ENCODE measurements at places on chromosomes 12 and 14. TPM values are rescaled to one million over a fixed set of nuclear protein-coding genes. Genes with fewer than 3 reads are reported as not detected.
A peak's percentile ranks its signal among the peaks of the same experiment; 100 is the strongest.

CLSTN3 gene
- 36.8 TPM for total RNA-seq

BDKRB1 gene
- total RNA-seq, result not detected

CPNE6 gene
- total RNA-seq, result not detected

SLC5A8 gene
- total RNA-seq, result 1.3 TPM

KRT79 gene
- 3.9 TPM for total RNA-seq

FAM90A1 gene
- total RNA-seq, result 0.47 TPM

FAM186B gene
- total RNA-seq, result 0.65 TPM

PLCZ1 gene
- not detected for total RNA-seq

LRRK2 gene
- total RNA-seq, result 426 TPM

PYGL gene
- total RNA-seq, result 65.6 TPM

BICDL1 gene
- total RNA-seq, result 9.0 TPM

KLRK1 gene
- 7.5 TPM for total RNA-seq

PTHLH gene
- total RNA-seq, result 0.21 TPM

DNA sequence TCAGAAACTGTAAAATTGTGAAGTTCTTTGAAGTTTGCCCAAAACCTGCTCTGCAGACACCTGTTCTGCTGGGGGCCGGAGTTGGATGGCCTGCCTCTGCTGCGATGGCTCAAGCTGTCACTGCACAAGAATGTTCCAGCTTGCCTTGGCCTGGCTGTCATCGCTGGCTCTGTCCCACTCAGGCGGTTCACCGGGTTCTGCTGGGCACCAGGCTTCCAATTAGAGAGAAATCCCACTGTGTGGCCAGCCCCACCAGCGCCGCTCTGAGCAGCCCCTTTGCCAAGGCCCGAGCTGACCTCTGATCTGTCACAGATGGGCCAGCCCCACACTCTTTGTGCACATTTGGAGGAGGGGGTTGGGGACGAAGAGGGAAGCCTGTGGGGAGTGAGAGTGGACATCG is 71.7 kb upstream of the GPATCH2L start:
- no peak for DNase-seq

DNA sequence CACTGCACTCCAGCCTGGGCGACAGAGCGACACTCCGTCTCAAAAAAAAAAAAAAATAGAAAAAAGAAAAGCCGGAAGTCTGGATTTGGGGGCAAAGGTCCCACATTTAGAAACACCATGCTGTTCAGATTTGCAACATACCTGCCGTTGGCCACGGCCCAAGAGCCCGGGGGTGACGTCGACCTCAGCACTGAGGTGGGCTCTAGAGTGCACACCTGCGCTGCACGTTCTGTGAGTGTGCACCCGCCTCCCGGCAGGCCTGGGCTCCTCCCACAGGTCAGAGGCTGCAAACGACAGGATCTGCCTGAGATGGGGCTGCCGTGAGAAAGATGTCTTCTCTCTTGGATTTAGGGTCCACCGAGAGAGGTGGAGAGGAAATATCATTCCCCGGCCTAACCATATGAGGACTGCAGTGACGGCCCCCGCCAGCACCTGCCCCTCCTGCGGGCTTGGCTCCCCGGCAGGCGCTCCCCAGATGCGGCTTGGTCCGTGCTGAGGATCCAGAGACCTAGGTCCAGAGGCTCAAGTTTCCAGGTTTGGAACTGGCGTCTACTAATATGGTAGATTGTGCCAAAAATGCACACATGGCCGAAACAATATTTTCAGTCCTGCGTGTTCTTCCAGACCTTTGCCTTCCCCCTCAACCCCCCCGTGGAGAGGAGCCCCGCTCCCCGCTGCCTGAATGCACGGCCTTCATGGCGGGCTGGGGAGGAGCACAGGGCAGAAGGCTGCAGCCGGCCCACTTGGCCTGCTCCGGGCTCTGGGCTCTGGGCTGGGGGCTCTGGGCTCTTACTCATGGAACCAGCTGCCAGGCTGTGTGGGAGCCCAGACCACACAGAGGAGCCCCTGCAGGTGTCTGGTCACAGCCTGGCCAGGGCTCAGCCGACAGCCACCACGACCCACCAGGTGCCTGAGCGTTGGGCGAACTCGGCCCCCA is 58.8 kb upstream of the FBRSL1 start:
- DNase-seq, result no peak

DNA sequence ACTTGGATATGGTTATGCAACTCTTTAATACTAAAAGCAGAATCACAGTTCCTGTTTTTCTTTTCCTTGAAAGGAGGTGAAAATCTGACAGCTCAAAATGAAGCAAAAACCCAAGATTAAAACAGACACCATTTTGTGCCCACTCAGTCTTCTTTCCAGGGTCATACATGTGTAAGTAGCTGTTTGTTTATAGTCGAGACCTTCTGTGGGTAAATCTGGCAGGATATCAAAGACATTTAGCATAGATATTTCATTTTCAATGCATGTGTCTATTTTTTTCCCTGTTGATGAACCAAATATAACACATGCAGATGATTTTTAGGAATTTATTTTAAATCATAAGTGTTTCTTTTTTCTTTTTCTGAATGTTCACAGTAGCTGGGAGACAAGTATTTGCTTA is 398.8 kb downstream of the FOXG1 start:
- no peak for DNase-seq

DNA sequence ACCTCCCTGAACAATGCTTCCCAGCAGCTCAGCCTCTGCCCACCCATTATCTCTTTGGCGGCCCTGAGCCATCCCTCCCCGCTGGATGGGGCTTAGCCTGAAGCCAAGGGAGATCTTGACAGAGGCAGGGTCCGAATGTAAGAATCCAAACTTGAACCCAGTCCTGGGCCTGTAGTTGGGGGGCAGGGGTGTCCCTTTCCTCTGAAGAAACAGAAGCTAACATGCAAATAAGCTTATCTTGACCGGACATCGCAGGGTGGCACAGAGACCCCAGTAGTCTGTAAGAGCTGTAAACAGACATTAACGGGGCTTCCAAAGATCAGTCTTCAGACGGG is 6.0 kb downstream of the DLK1 start:
- no peak for DNase-seq

GRCh38 chr12:128792398-128792797 is 31.4 kb downstream of the SLC15A4 start:
- DNase-seq, result peak; percentile 34

GRCh38 chr14:63795532-63795931 is 57.3 kb upstream of the SYNE2 start:
- no peak for DNase-seq

DNA sequence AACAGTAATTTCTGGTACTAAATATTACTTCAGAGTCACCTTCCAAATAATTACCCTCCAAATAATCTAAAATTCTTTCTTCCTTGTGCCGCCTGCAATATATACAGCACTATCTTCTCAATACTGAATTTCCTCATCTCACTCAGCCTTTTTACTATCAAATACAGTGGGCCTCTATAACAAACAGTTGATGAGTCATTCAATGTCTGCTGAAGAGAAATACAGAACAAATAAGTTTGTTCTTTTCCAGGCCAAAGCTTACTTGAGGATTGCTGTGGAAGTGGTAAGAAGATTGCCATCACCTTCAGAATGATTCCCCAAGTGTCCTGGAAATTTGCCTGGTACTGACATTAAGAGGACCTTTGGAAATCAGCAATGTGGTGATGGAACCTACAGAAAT is 218.2 kb upstream of the ARHGAP5 start:
- no peak for DNase-seq

DNA sequence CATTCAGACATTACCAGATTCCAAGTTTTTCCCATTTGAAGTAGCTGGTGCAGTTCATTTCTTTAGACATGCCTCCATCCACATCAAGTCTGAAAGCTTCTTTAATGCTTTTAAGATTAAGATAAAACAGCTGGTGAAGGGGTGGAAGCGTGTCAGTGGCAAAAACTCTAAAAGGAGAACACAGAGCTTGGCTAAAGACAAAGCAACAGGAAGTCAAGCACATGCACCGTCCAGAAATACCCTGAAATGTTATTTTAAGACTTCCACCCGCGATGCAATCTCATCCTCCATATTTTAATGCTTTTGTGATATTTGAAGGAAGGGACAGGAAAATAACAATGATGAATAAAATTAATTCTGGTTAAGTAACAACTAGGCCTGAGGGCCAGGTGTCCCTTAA is 31.8 kb downstream of the PPM1H start:
- no peak for DNase-seq

- no peak for DNase-seq
These were observed 245.3 kb downstream of the ZFP36L1 start for GRCh38 chr14:68547305-68548193.

GRCh38 chr12:83408146-83408545 is 721.4 kb downstream of the TMTC2 start:
- DNase-seq, result no peak

GRCh38 chr12:6765048-6765633 is 1.0 kb upstream of the PTMS start:
- no peak for DNase-seq

- DNase-seq, result no peak
These were observed 155.9 kb downstream of the SLC41A2 start for GRCh38 chr12:104802208-104802607.

- peak; percentile 65 for DNase-seq
These were observed 81.6 kb upstream of the SCAF11 start for GRCh38 chr12:46071769-46072624.

DNA sequence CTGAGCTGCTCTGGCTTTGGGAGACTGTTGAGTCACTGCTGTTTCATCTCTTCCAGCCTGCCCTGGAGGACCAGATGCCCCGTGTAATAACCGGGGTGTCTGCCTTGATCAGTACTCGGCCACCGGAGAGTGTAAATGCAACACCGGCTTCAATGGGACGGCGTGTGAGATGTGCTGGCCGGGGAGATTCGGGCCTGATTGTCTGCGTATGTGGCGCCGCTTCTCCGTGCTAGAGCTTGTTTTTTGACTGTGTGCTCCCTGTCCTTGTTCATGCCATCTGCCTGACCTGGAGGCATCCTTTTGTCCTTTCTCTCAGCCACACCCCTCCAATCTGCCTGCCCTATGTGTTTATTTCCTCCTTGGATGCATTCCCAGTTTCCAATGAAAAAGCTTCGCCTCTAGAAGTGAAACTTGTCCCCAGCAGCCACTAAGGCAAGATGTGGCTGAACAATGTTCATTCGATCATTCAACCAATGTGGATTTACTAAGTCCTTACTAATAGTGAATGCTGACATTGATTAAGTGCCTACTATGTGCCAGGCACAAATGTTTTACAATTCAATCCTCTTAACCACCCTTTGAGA is 98.6 kb downstream of the NT5DC3 start:
- no peak for DNase-seq

DNA sequence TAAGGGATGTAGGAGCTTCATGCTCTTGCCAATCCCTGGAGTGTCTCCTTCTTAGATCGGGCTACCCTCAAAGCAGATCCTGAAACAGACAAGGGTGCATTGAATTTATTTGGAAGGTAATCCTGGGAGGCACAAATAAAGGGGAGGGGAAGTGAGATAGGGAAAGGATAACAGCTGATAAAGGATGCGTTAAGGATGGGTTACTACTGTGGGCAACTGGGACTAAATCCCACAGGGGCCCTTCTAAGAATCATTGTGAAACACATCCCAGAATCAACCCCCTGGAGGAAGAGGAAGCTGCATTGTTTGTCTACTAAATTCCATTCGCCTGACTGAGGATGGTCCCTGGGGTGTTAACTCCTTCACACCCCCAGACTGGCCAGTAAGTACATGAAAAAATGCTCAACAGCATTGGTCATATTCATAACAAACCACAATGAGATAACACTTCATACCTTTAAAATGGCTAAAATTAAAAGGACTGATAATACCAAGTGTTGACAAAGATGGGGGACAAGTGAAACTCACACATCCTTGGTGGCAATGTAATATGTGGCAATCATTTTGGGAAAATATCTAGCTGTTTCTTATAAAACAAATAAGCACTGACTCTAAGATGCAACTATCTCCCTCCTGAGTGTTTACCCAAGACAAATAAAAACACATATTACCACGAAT is 37.0 kb upstream of the CMKLR1 start:
- DNase-seq, result no peak

DNA sequence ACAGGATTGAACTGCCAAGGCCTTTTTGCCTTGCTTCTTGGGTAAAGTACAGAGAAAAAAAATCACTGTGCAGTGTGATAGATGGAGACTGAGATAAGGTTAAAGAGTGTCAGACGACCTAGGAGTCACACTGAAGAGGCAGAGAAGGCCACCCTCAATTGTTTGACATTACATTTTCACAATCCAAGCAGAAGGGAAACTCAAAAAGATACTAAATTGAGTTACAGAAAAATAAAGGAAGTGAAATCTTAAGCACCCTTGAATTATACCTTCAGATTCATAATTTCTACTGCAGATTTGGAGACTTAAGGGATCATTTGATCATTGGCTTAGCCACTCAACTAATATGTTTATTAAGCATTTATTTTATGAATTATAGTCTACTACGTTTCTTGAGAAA is 97.1 kb downstream of the MYF5 start:
- no peak for DNase-seq

GRCh38 chr14:21734457-21735074 is 60.9 kb upstream of the OR4E1 start:
- DNase-seq, result no peak

DNA sequence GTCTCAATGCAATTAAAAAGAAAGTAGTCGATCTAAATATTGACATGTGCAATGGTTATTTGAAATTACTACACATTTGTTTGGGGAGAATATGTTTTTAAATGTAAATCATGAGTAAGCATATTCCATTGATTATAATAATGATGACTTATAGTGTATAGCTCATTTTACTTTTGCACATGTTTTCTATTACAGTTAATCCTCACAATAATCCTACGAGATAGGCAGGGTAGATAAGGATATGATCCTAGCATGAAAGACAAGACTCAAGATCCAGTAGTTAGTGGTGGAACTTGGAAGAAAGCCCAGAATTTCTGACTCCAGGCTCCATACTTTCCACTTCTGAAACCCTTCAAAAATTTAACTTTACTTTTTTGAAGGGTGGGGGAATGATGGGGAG is 94.0 kb downstream of the NAV3 start:
- no peak for DNase-seq

DNA sequence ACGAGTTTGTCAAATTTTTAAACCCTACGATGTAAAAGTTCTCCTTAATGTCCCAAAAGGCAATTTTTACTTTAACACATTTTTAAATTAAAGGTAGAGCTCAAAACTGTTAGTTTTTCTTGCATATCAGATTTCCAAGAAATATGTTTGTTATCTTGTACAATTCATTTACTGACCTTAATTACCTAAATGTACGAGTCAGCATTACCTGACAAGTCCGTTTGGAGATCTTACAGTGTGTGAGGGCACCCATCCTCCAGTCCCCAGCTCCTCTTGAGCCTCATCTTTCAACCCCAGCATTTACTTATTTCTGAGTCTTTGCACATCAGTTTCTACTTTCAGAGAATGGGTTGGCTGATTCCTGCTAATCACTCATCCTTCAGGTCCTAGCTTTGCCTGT is 23.7 kb downstream of the PPM1H start:
- no peak for DNase-seq

DNA sequence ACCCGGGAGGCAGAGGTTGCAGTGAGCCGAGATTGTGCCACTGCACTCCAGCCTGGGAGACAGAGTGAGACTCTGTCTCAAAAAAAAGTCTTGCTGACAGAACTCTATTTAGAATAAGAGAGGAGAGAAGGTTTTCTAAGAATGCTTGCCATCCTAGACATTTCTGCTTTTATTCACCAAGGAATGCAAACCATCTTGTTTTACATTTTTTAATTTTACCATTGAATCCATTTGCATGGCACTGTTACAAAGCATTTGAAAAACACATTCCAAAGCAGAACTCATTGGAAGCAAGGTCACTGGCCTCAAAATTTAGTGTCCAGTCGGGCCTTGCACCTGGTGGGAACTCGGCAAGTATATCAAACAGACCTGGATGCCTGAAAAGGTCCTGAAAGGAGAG is 44.2 kb upstream of the RASSF3 start:
- DNase-seq, result no peak
